ENCODE measurements at places on chromosomes 2 and 18. TPM values are rescaled to one million over a fixed set of nuclear protein-coding genes. Genes with fewer than 3 reads are reported as not detected.

Gene ZEB2
- total RNA-seq: 121 TPM

Gene MC5R
- not detected for total RNA-seq

Gene VWA3B
- not detected for total RNA-seq

Gene RPRM
- total RNA-seq: 95.9 TPM

Gene CDH19
- not detected for total RNA-seq

Gene LYPD6
- 1.5 TPM for total RNA-seq

Gene IL1A
- not detected for total RNA-seq

Gene SLC11A1
- total RNA-seq: not detected

Gene FOXI3
- total RNA-seq: 0.34 TPM

Gene RNF138
- total RNA-seq: 24.6 TPM

Gene LAMA3
- 2.1 TPM for total RNA-seq

Gene PGAP1
- 175 TPM for total RNA-seq

Gene KCNF1
- 7.7 TPM for total RNA-seq

Gene CCL20
- total RNA-seq: not detected

Gene TRIM54
- 2.0 TPM for total RNA-seq

Gene BOK
- 13.8 TPM for total RNA-seq

Gene SPHKAP
- 0.71 TPM for total RNA-seq

Gene THSD7B
- total RNA-seq: 182 TPM

Gene SERPINB3
- total RNA-seq: not detected

Gene MFSD2B
- total RNA-seq: 0.29 TPM

Gene SIX2
- total RNA-seq: 0.56 TPM

Gene CHN1
- total RNA-seq: 212 TPM

Gene ARHGAP28
- total RNA-seq: 36.8 TPM

Gene KCNS3
- total RNA-seq: 5.5 TPM

Gene GCG
- total RNA-seq: not detected

Gene ACMSD
- not detected for total RNA-seq

Gene MOCOS
- 1.3 TPM for total RNA-seq

Gene DIPK1C
- not detected for total RNA-seq

Gene FAM237A
- total RNA-seq: not detected

Gene FBXO15
- total RNA-seq: 0.76 TPM

Gene HOXD12
- total RNA-seq: not detected

Gene FIGN
- total RNA-seq: 12.4 TPM

Gene RSAD2
- not detected for total RNA-seq

Gene PLGLB2
- total RNA-seq: 0.86 TPM

Gene G6PC2
- total RNA-seq: not detected

Gene PCARE
- total RNA-seq: 0.66 TPM

Gene DSC2
- 31.4 TPM for total RNA-seq

Gene MCFD2
- 33.0 TPM for total RNA-seq

Gene KRTCAP3
- 4.2 TPM for total RNA-seq

Gene PXDN
- total RNA-seq: 226 TPM

Gene METAP1D
- 5.1 TPM for total RNA-seq

Gene SPATS2L
- 45.5 TPM for total RNA-seq

Gene CTAGE1
- not detected for total RNA-seq

Gene UGT1A10
- total RNA-seq: not detected

Gene ITM2C
- total RNA-seq: 72.0 TPM

Gene STAT1
- 12.4 TPM for total RNA-seq

Gene IL36RN
- total RNA-seq: not detected

Gene MLPH
- total RNA-seq: 4.3 TPM

Gene TEKT4
- not detected for total RNA-seq

Gene ATOH8
- total RNA-seq: 9.0 TPM

Gene PLCD4
- 1.9 TPM for total RNA-seq

Gene MTCL1
- total RNA-seq: 100 TPM
